ENCODE measurements at places on chromosomes 11 and 22.

GRCh38 chr11:43868852-43869567 lies 11.6 kb upstream of the ALKBH3 start:
- DNase-seq = peak; percentile 14

DNA sequence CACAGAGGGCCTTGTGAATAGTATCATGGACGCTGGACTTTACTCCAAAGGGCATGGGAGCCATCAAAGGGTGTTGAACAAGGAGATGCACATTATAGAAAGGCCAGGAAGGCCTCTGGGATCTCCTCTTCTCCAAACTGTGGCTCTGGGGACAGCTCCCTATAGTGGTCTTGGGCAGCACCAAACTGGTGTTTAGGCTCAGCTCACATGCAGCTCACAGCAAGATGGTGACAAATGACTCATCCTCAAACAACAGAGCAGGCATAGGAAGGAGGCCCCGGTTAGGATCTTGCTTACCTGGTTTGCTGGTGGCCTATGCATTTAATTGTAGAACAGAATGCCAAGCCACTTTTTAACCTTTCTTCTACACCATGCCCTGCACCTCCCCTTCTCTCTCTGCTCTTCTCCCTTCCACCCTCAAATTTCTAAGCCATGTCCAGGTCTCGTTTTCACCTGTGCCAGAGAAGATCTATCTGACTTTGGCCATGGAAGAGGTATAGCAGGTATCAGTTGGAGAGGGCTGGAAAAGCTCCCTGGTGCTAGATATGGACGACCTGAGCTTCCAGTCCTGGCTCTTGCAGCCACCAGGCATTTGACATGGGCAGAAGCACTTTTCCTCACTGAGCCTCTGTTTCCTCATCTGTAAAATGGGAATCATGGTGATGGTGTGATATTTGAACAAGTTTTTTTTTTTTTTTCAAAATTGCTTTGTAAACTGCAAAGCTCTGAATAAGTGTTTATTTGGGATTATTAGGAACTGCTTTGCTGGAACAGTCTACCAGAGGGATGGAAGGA lies 14.4 kb upstream of the EHF start:
- no peak for DNase-seq

DNA sequence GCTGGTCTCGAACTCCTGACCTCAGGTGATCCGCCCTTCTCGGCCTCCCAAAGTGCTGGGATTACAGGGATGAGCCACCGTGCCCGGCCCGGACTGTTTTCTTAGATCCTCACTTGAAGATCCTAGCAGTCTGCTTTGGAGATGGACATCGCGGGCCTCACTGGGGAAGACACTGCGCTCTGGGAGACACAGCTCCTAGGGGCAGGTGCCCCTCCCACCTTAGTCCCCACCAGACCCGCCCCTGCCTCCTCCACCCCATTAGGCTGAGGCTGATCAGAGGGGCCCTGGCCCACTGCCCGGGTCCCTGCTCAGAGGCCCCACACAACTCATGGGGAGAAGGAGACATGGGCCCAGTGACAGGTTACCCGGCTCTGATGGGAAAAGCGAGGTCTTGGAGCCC lies 11.3 kb upstream of the LTO1 start:
- DNase-seq = no peak

GRCh38 chr22:30892731-30893221 lies 75.8 kb downstream of the MORC2 start:
- no peak for DNase-seq

DNA sequence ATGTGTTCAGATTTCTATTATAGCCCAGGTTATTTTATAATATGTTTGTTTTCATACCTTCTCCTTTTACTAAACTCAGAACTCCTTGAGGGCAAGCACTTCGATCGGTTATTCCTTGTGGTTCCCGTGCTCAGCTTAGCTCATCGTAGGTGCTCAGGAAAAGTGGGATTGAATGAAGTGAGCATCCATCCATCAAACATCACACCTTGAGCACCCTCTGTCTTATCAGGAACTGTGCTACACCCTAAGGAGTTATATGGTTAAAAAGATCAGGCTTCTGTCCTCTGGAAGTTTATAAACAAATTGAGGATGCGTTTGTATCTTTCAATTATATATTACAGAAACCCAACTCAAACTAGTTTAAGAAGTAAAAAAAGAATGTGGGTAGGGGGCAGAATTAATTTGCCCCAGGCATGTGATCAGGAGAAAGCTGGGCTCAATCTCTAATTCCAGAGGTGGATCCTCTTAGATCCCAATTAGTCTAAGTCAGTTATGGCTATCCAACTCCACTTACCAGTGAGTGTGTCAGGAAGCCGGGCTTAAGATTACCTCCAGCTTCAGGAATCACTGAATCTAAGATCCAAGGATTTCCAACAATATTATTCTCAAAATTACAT lies 59.9 kb upstream of the RRAS2 start:
- no peak for DNase-seq

GRCh38 chr11:14645015-14645912 lies 1.7 kb downstream of the PDE3B start:
- DNase-seq = no peak

DNA sequence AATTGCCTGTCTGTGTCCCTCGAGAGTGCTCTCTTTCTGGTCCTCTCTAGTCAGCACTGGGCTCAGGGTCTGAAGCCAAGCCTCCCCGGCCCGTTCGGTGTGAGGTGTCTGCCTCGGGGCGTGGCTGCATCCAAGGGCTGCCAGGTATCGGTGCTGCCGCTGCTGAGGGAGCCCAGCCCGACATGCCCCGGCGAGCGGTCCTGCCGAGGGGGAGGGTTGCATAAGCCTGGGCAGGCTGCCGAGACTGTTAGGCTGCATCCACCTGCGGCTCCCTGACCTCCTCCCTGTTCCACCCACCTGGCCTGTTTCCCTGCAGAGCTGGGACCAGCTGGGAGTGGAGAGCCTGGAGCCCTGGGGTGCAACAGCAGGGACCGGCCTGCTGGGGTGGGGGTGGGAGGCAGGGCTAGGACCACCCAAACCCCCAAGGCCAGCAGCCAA lies 6.3 kb downstream of the OVOL1 start:
- DNase-seq = no peak

GRCh38 chr22:48042621-48043395 lies 1280.4 kb downstream of the TBC1D22A start:
- no peak for DNase-seq
